ENCODE measurements at places on chromosomes 1 and 21. TPM values are rescaled to one million over a fixed set of nuclear protein-coding genes. Genes with fewer than 3 reads are reported as not detected.
A peak's percentile ranks its signal among the peaks of the same experiment; 100 is the strongest.

DNA sequence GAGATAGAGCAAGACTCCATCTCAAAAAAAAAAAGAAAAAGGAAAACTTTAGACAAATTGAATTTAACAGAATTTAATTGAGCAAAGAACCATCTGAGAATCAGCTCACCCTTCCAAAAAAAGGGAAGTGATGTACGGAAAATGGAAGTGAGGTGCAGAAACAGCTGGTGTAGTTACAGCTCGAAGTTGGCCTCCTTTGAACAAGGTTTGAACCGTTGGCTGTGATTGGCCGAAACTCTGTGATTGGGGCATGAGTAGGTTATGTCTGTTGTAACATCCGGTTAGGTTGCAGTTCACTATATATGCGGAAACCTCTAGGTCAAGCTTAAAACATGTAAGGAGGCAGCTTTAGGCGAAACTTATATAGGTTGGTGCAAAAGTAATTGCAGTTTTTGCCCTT is 97.9 kb upstream of the KIF26B start:
- no peak overlapping the region for H3K4me3 ChIP-seq
- H3K27me3 ChIP-seq, result no peaks in the 10 kb centered on the region
- no peak overlapping the region for H3K27ac ChIP-seq
- peaks cover 4% of the 10 kb centered on the region for H3K4me1 ChIP-seq
- DNase-seq, result no peak

- no peak for DNase-seq
- H3K4me1 ChIP-seq, result peaks cover 11% of the 10 kb centered on the region
- H3K36me3 ChIP-seq, result no peaks in the 10 kb centered on the region
- no peak overlapping the region for H3K27ac ChIP-seq
- H3K27me3 ChIP-seq, result peaks cover 8% of the 10 kb centered on the region
These were observed 844 bp upstream of the PLD5 start for GRCh38 chr1:242525360-242525722.

GRCh38 chr1:248841702-248842395 is 3.8 kb downstream of the ZNF672 start:
- no peaks in the 10 kb centered on the region for H3K27me3 ChIP-seq
- H3K4me1 ChIP-seq, result peaks cover 59% of the 10 kb centered on the region
- peaks cover 13% of the 10 kb centered on the region for H3K36me3 ChIP-seq
- peak overlapping the region; percentile 35 for H3K27ac ChIP-seq

DNA sequence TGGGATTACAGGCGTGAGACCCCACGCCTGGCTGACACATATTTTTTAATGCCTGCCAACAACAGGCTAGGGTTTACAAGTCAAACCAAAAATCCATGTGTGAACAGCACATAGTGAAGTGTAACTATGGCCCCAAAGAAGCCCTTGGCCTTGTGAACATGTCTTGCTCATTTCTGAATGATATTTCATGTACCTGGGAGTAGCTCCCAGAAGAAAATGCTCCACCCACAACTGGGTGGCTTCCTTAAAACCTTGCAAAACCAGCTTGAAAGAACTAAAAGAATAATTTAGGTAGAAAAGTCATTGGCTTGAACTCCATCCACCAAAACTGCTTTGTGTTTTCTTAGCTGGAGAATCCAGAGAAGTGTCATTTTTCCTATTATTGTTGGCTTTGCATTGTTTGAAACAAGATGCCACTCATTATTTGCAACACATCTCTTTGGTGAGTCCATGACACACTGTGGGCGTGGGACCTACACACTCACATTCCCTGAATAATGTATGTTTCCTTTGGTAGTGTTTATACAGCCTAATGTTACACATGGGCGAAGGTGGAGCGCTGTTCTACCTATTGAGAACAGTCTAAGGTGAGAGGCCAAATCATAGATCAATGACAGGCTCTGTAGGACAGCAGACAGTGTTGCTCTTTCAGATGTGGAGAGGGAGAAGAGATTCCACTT is 28.5 kb upstream of the SDE2 start:
- H3K27ac ChIP-seq, result no peak overlapping the region
- no peak for DNase-seq
- no peaks in the 10 kb centered on the region for H3K27me3 ChIP-seq
- no peak overlapping the region for H3K4me3 ChIP-seq
- H3K36me3 ChIP-seq, result no peaks in the 10 kb centered on the region

DNA sequence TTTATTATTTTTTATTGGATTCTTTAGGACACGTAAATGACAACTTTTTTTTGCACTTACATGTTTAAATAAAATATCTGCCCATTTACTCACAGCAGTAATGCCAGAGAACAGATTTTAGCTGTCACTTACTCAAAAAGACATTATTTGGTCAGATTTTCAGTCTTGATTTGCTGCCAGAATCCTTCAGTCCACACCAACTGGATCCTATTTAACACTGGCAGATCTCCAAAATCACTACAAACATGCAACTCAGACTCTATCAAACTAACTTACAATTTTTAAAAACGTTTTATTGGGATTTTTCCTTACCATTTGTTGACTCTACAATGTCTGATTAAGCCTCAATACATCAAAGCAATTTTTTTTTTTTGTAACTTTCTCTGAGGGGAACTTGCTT is 11.1 kb downstream of the ATP6V1G3 start:
- H3K36me3 ChIP-seq, result no peaks in the 10 kb centered on the region
- no peak overlapping the region for H3K4me3 ChIP-seq
- no peak for DNase-seq
- H3K4me1 ChIP-seq, result no peaks in the 10 kb centered on the region
- H3K27me3 ChIP-seq, result no peaks in the 10 kb centered on the region
- no peak overlapping the region for H3K27ac ChIP-seq

DNA sequence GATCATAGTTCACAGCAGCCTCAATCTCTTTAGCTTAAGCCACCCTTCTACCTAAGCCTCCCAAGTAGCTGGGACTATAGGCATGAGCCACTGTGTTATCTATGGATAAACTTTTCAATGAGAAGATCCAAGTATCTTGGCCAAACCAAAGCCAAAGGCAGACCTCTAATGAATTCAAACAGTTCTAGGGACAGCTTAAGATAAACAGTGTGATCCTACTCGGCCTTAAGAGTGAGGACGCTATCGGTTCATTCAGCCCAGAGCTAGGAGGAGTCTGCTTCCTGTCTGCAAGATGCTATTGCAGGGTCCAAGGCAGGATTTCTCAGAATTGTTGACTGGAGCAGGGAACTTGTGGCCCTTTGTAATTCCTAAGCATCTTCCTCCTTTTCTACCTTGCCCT is 368.7 kb downstream of the ST6GALNAC3 start:
- no peaks in the 10 kb centered on the region for H3K36me3 ChIP-seq
- H3K27me3 ChIP-seq, result no peaks in the 10 kb centered on the region
- H3K4me3 ChIP-seq, result no peak overlapping the region
- DNase-seq, result no peak
- no peak overlapping the region for H3K27ac ChIP-seq

S100A8 gene
- 32.3 TPM for polyA plus RNA-seq

BGLAP gene
- polyA plus RNA-seq, result 0.32 TPM
